Smooth muscle cell of trachea (primary cell): ENCODE measurements at places on chromosomes 7 and 10. TPM values are rescaled to one million over a fixed set of nuclear protein-coding genes. Genes with fewer than 3 reads are reported as not detected.

Gene EMX2
- total RNA-seq, result not detected in 2 replicates

Gene CDK1
- 2.5 and 52.1 TPM in 2 replicates for total RNA-seq

Gene PLEKHS1
- total RNA-seq, result under 0.01 TPM in 1 of 2 replicates, not detected in the other

Gene PDCD11
- total RNA-seq, result 25.5 and 34.6 TPM in 2 replicates

Gene EBLN1
- not detected in 2 replicates for total RNA-seq

Gene PRLHR
- total RNA-seq, result not detected in 2 replicates

Gene TAS2R5
- 0.73 and 1.7 TPM in 2 replicates for total RNA-seq

Gene PCLO
- under 0.01 and 0.33 TPM in 2 replicates for total RNA-seq
